ENCODE measurements at places on chromosomes 6 and 20.

GRCh38 chr6:42104804-42105125, 37.7 kb downstream of the C6orf132 start:
- DNase-seq, result no peak

DNA sequence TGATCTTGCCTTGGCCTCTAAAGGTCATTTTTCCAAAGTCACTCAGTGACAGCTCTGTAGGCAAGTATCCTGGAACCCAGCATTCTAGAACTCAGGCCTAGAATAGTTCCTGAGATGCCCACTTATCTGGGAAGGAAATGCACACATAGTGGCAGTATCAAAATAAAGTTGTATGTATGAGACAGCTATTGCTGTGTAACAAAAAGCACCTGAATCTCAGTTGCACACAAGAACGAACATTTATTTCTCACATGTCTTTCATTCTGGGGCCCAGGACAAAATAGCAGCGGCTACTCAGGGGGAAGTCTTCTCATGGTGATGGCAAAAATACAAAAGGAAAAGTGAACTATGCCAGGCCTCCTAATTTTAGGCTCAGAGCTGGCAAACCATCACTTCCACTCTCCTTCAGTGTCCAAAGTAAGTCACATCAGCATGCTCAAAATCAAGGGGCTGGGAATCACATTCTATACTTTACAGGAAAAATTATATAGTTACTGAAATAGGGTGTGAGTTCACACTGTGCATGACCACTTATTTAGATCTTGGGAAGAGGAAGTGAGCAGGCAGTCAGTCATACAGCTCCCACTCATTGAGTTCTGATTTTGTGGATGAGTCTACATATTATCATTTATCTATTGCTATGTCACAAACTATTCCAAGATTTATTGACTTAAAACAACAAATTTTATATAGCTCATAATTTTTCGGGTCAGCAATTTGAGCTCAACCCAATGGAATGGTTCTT, 133.7 kb upstream of the RIN2 start:
- no peak for DNase-seq

GRCh38 chr6:73978330-73978729, 282.3 kb downstream of the CD109 start:
- DNase-seq, result no peak

DNA sequence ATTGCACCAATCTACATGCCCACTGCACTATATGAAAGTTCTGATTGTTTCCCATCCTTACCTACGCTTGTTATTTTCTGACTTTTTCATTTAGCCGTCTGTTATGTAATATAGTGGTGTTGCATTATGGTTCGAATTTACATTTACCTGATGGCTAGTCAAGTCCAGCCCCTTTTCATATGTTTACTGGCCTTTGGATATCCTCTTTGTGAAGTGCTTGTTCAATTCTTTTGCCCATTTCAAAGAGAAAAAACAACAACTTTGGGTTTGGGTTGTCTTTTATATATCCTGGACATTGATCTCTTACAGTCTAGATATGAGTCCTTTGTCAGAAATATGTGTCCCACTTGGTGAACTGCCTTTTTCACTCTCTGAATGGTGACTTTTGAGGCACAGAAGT, 21.1 kb downstream of the PPP1R14C start:
- no peak for DNase-seq

GRCh38 chr20:47350181-47350550, 6.3 kb downstream of the ZMYND8 start:
- no peak for DNase-seq
